ENCODE measurements at places on chromosomes 11 and 22.

GRCh38 chr11:83007909-83008580 is 63.7 kb downstream of the RAB30 start:
- DNase-seq: peak; percentile 32

DNA sequence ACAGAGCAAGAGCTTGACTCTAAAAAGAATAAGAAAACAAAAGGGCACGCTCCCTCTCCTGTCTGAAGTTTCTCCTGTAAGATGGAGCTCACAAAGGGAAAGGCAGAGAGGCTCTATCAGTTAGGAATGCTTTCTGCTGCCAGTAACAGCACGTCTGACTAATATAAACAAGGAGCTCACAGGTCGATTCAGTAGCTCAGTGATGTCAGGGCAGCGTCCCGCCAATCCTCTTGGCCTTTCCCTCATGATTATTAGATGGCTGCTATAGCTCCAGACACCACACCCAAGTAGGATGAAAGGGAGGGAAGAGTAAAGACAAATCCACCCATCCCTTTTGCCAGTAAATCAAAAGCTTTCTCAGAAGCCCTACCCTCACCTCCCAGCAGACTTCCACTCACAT is 51.3 kb upstream of the HMGXB4 start:
- DNase-seq: no peak

DNA sequence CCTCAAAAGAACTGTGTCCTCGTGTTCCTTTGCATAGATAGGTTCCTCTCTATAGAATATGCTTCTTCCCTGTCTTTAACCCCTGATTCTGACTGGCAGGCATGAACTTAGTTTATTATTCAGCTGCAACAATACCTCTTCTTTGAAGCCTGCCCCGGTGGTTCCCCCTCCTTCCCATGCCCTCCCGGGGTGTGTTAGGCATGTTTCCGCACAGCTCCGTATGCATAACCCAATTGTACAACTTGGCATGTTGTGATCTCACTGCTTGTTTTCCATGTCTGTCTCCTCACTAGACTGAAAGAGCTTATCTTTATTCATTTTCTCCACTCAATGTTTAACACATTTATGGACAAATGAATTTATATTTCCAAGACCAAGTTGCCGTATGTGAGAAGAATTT is 72.6 kb downstream of the DEPDC5 start:
- peak; percentile 14 for DNase-seq

DNA sequence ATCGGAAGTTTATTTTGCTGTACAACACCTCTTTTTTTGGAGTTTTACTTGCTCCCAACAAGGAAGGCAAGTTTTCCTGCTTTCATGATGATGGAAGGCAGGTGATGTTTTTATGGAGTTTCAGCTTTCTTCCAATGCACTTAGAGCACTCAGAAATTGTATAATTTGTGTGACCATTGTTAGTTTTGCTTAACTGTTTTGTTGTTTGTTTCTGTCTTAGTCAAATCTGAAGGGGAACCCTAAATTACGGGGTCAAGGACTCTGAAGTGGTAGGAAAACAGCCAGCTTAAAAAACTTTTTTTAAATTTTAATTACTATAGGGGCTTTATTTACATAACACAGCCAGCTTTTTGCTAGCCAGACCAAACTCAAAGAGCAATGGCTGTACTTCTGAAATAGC is 14.7 kb downstream of the APOL6 start:
- no peak for DNase-seq

DNA sequence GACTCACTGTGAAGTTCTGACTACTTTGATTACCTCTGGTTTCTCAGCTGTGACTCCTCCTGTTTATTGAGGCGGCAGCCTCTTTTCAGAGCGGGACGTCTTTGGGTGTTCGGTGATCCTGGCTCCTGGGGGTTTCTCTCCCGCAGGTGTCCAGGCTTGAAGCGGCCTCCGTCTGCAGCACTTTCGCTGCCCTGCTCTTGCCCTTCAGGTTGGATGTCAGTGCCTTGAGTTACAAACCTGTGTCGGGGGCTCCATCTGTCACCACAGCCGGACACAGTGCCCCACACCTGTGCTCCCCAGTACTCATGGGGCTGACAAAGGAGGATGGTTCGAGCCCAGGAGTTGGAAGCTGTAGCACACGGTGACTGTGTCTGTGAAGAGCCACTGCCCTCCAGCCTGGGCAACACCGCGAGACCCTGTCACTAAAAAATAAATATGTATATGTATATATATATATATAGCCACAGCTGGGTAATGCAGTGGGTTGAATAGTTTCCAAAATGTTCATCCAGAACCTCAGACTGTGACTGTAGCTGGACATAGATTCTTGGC is 104.1 kb downstream of the BRD1 start:
- no peak for DNase-seq

- DNase-seq: no peak
Observed at GRCh38 chr22:22092974-22093373, 110.4 kb upstream of the TOP3B start.

- no peak for DNase-seq
Observed at GRCh38 chr22:33785283-33785968, 134.8 kb downstream of the LARGE1 start.

DNA sequence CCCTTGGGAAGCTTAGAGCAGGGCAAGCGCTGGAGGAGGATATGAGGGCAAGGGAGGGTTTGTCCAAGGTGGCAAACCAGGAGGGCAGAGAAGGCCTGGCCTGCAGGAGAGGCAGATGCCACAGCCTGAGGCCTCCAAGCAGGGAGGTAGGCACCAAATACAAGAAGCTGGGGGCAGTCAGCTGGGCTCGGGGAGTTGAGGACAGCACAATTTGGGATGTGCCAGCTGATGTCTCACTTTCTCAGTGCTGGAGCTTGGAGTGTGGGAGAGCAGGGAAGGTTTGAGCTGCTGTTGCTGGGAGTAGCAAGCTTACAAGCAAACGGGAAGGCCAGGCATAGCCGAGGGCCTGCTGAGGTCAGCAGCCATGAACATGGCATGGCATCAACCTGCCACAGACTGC is 4.0 kb downstream of the ZDHHC24 start:
- no peak for DNase-seq

GRCh38 chr11:34653851-34654482 is 33.1 kb downstream of the EHF start:
- DNase-seq: no peak

DNA sequence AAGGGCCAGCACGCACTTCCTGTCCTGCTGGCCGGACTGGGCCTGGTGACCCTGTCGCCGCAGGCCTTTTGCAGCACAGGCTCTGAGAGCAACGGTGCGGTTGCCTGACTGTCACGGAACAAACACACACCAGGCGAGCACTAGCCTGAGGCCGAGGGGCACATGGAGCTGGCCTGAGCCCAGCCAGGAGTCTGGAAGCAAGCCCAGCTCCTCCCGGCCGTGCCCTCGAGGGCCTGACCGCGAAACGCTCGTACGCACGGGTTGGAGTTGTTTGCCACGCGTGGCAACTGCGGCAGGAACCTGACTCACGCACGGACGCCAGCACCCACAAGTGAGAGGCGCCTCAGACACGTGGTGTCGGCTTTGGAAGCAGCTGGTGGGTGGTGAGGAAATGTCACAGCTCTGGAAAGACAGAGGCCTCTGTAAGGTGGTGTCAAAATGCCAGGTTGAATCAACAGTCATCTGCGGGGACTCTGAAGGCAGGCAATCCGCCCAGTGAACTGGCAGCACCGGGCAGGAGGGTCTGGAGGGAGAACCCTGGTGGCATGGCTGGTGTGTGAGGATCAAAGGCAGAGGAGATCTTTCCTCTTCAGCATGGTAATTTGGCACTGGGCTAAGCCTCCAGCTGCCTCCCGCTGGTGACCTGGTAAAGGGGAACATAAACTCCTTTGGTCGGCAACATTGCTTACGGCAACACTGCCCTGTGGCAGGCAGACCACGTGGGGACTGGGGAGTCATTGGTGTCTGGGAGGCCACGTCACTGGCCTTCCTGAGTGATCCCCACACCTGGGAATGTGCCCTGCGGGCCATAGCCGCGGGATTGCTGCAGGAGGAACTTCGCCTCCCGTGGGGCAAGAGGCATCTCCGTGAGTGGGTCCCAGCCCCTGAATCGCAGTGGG is 15.3 kb upstream of the IL17REL start:
- peak; percentile 16 for DNase-seq

DNA sequence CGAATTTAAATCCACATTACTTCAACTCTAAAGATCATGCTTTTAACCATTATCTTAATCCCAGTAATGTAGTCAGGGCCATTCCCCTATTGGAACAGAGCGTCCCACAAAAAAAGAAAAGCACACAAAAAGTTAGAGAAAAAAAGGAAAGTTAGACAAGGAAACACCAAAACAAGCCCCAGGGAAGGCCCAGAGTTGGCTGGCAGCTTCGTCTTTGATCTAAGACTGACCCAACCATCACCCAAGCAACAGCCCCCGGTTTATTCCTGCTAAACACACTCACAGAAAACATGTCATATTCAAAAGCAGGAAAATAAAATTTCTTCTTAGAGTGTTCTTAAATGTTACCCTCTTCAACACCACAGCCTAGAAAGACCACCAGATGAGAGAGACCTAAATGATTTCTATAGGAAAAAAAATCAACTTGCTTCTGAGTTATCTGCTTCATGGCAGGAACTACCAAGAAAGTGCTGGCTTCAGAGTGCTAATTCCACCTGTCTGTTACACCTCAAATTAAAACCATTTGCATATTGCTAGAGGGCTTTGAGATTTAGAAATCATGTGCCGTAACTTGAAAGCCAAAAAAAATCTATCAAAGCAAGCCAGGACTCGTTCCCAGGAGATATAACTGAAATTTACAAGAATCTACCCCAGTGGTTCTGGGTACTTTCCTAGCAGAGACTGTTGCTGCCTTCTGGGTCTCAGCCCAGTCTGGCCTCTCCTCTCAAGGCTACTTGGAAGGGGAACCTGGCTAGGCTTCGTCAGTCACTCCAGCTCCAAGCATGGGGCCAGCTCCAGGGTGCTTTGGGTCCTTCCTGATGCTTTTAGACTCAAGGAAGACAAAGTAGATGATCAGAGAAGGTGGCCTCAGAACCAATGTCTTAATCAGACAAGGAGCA is 31.2 kb downstream of the POU2AF3 start:
- no peak for DNase-seq

GRCh38 chr11:7787239-7787638 is 9.5 kb downstream of the OR5P2 start:
- no peak for DNase-seq

GRCh38 chr11:122159861-122160260 is 43.8 kb upstream of the BLID start:
- no peak for DNase-seq

DNA sequence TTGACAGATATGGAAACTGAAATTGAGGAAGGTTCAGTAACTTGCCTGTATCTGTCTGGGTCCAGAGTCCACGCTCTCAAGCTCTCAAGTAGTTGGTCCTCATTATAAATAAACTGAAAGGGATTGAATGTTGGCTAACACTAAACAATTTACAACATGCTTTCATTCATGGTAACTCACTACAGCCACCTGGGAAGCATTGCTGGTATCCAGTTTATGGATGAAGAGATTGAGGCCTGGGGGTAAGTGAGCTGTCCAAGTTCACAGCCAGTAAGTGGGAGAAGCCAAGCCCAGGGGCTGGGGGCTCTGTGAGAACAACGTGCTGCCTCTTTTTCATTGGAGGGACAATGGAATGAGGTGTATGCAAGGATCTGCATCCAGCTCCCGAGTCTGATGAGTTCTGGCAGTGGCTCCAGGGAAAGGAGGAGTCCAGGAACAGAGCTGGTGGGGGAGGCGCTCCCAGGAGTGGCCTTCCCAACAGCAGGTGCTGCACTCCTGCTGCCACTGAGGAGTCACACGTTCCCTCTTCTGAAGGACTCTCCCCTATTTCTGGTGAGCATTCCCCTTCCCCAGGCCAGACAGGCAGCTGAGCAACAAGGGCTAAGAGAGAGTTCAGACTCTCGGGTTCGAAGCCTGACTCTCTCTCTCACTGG is 175.8 kb downstream of the CSNK2A3 start:
- DNase-seq: no peak

- no peak for DNase-seq
Observed at GRCh38 chr11:128809128-128809527, 58.0 kb downstream of the KCNJ1 start.

GRCh38 chr11:117457835-117458234 is 130.2 kb downstream of the CEP164 start:
- DNase-seq: no peak

DNA sequence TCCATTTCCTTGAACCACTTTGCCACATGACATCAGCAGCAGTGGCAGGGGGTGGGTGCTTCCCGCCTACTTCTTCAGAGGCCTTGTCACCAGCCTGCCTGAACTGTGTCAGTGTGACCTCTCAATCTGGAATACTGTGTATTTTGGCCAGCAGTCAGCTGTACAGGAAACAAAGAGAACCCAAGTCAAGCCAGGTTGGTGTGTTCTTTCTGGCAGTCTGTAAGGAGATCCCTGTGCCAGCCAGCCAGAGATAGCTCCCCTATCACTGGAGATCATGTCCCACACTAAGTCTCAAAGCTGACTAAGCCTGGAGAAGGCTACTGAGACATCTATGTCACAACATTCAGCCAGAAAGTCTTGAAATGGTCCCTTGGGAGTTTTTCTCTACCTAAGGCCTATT is 142.1 kb downstream of the TRPC6 start:
- no peak for DNase-seq

- DNase-seq: no peak
Observed at GRCh38 chr11:59730896-59731565, 17.4 kb upstream of the OR10V1 start.

DNA sequence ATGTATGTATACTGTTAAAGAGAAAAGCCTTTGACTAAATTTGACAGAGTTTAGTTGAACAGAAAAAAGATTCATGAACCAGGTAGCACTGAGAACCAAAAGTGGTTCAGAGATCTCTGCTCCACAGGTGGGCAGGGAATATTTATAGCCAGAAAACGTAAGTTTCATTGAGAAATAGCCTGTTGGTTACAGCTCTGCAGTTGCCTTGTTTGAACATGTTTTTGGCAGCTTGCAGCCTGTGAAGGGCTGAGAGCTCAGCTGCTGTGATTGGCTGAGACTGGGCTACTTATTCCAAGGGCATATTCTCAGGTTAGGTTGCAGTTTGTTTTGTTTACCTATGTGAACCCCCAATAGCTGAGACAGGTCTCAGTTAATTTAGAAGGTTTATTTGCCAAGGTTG is 13.5 kb upstream of the ZNF74 start:
- no peak for DNase-seq

GRCh38 chr22:18062421-18062820 is 15.4 kb upstream of the PEX26 start:
- no peak for DNase-seq

- peak; percentile 70 for DNase-seq
Observed at GRCh38 chr22:41699264-41700107, at the start of gene MEI1. Gene MEI1, plus strand, starts transcription at chr22:41699503. Its CDS starts 36 bp downstream, at chr22:41699539.

DNA sequence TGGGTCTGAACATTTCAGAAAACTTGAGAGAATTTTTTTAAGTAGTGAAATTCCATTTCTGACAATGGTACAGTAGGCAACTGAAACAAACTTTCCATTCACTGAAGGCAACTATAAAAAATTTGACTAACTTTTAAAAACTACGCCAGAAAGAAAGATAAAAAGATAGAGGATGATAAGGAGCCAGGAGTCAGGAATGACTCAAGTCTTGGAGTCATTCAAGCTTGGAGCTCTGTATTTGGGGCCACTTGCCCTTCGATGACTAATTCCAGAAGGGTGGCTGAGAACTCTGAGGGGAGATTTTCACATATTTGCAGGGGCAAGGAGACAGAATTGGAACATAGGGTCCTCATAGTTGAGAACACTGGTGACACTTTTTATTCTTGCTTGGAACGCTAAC is 1083.2 kb upstream of the CNTN5 start:
- no peak for DNase-seq

All from nucleus accumbens (tissue), 56 donors.